Liver (tissue), 10 donors: ENCODE measurements at places on chromosomes 7 and 10.

- DNase-seq = no peak
These were observed 26.4 kb downstream of the RNF216 start for GRCh38 chr7:5754981-5755599.

DNA sequence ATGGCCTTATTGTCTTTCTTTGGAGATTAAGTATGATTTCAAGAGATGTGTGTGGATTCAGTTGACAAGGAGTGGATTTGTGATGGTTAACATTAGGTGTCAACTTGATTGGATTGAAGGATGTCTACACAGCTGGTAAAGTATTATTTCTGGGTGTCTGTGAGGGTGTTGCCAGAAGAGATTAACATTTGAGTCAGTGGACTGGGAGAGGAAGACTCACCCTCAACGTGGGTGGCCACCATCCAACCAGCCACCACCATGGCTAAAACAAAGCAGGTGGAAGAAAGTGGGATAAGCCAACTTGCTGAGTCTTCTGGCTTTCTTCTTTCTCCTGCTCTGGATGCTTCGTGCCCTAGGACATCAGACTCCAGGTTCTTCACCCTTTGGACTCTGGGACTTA is 76.1 kb downstream of the GPR37 start:
- DNase-seq = no peak

GRCh38 chr10:72068901-72069446 is 19.4 kb downstream of the SPOCK2 start:
- no peak for DNase-seq

- DNase-seq = no peak
These were observed 207.6 kb downstream of the FOXP2 start for GRCh38 chr7:114622221-114622620.

DNA sequence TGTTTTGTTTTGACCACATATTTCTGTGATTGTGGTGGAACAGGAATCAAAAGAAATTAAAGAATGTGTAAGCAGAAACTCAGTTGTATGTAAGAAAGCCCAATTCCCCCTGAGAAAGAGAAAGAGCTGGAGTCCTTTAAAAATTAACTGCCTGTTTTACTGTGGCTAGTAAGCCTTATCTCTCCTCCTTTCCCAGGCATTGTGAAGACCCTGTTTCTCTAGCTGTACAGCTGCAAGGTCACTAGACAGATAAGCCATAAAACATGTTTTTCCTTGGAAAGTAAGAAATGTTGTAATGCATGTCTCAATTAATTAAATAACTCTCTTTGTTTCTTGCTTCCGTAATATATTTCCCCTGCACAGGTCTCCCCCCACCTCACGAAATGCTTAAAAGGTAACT is 53.5 kb downstream of the OR13A1 start:
- DNase-seq = no peak
